ENCODE measurements at places on chromosomes 4 and X.

GRCh38 chr4:156593464-156593863 lies 378.1 kb downstream of the PDGFC start:
- DNase-seq, result no peak

GRCh38 chr4:48081196-48081595 lies 52.9 kb downstream of the TXK start:
- no peak for DNase-seq

GRCh38 chr4:87049508-87049907 lies 114.7 kb downstream of the AFF1 start:
- no peak for DNase-seq

GRCh38 chr4:185597532-185598188 lies 62.4 kb upstream of the PDLIM3 start:
- no peak for DNase-seq

DNA sequence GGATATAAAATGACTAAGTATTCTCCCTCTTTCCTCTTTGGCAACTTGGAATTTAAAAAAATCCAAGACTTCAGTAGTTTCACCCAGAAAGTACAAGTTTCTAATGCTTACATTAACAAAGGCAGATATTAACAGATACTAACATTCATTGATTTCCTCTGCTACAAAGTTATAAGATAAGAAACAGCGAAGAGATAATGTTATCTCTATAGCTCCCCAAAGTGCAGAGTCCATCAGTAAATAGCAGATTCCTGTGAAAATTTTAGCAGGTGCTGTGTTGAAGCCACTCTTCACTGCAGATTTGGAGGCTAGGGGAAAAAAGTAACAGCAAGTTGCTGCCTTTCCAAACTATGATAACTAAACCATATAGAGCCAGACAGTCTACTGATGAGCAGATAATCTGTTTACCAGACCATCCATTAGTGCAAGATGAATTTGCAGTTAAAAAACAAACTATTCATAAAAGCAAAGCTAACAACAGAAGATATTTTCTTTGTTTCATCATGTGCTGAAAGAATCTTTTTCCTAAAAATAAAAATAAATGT lies 3.3 kb upstream of the CAMK2D start:
- no peak for DNase-seq

DNA sequence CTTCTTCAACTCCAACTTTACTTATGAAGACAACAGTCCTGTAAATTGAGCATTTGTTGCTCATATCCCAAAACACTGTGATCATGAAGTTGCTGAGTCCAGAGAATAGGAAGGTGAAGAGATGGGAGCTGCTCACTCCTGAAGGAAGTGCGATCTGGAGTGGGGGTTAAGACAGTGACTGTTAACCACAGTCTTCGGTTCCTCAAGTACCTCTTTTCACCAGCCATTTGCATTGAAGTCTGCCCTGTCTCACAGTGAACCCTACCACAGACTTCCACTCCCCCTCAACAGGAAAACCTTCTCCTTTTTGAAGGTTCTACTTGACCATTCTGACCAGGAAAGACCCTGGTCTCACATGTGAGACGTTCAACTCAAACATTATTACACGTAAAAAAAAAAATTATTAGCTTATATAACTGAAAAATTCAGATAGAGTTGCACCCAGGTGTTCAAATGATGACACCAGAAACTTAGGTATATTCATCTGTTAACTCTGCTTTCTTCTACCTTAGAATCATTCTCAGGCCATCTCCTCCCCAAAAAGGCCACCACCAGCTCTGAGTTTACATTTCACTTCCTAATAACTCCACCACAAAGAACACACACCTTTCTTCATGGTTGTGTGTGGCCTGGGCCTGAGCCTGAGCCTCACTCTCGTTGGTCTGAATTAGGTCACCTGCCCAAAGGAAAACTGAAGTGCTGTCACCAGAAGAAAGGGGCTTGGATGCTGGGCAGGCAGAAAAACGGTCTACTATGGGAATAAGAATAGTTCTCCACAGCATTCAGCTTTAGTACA lies 199.2 kb downstream of the DCTD start:
- no peak for DNase-seq

DNA sequence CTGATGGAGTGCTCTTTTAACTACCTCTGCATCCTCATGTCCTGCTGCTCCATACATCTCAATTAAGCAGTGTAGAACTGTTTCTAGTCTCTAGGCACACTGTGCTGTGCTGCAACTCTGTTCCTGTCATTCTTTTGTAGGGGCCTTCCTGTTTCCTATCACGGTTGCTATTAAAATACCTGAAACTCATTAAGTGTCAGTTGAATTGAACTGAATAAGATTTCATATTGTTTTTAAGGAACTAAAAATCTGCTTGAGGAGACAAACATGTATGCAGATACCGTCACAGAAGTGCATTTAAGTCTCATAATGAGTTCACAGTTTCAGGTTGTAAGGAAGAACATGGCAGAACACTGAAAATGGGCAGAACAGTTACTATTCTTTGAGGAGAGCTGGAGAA lies 170.1 kb downstream of the LARP7 start:
- DNase-seq, result no peak

DNA sequence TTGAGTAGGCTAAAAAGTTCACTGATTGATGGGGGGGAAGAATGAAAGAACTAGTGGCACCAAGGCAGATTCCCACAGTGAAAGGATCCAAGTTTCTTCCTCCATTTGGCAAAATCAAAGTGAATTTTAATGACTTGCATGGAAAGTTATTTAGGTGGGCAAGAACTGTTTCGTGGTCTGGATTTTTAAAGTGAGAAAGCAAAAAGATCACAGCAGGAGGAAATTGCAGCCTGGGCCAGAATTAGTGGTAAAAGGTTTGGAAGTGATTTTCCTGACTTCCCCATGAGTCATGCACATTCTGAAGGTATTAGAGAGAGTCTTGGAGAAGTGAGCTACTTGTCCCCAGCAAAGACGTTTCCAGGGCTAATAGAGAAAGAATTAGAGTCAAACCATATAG lies 207.8 kb downstream of the ANTXR2 start:
- DNase-seq, result no peak

DNA sequence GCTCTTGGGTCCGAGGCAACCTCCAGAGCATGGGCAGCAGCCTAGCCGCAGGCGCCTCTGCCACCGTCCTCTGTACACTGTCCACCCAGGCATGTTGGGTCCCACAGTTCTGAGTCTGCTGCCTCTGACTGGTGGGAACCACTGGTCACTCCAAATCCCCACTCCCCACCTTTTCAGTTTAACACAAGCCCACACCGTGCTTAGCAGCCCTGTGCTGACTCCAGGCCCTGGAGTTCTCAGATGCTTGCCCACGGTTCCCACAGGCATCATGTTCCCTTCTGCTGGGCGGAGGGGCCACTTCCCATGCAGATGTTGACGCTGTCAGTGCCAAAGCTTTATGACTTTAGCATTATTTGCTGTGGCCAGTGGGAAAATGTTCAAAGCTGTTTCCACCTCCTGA lies 104.5 kb downstream of the SCD5 start:
- no peak for DNase-seq

- no peak for DNase-seq
Measured at GRCh38 chr4:26787461-26788340, 72.9 kb upstream of the STIM2 start.

DNA sequence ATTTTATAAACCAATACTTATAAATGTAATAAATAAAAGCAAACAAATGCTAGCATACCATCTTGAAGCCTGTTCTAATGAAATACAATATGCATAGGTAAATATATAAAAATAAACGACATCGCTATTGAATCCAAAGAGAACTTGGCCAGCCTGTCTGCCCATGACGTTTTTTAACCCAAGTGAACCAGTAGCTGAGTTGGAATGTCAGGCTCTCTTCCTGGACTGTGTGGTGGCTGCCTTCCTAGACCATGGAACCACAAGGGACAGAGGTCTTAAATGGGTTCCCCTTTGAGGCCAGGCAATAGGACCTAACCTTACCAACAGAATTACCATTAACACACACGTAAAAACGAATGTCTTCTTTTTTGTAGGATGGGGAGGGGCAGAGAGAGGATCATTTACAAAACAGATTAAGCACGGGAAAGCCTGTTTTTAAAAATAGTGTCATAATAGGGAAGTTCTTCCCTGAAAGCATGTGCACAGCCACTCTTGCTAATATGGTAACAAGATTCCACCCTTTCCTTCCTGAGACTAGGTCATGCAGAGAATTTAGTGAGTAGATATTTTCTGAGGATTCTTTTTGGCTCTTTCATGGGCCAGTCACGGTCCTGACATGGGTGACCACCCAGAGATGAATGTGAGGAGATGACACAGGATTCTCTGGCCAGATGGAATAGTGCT lies 69.4 kb upstream of the ACSL1 start:
- DNase-seq, result no peak

DNA sequence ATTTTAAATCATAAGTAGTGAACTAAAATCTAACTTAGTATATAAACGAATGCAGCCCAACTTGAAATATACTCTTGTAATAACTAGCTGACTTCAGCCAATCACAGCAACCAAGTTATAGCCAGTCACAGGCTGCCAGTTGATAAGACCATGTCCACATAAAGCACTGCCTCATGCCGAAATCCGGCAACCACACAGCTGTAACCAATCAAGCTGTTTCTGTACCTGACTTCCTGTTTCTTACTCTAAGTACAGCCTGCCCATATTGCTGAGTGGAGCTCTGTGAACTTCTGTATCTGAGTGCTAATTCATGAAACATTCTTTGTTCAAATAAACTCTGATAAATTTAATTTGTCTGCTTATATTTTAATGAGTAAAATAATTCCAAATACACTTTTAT lies 805.3 kb upstream of the EPHA5 start:
- DNase-seq, result no peak

DNA sequence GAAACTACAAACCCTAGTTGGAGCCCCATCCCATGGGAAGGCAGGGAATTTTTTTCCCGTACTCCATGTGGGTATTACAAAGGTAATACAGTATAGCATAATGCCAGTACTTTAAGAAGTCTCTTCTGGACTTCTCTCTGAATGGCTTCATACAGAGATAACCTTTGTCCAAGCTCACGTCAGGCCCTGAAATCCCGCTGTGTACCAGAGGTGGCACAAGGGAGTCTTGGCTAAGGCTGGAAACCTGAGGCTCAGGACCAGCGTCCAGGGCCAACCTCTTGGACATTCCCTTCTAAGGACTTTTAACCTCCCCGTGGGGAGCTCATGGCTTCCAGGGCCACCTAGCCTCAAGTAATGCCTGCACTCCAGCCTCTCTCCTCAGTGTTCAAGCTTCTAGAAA lies 338.9 kb upstream of the FAM241A start:
- DNase-seq, result no peak

DNA sequence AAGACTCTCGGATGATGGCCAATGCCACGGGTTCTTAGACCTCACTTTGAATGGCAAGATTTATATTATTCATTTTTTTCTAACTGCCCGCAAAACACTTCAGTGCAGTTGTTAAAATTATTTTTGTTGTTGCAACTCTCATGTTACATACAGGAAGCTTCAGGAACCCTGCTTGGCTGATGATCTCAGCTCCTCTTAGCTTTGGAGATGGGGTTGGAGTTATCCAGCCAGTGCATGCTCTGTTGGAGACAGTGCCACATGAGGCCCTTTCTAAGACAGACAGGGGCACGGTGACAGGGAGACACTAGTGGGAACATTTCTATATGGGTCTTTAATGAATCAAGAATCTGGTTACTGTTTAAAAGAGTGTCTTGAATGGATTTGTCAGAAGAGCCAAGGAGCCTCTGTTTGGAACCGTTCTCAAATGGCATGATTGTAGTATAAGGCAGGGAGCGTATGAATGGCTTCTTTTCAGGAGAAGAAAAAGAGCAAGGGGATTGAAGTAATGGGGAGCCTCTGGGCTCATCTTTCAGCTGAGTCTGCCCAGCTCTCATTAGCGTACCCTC lies 61.9 kb upstream of the ENPP6 start:
- no peak for DNase-seq

GRCh38 chr4:82681754-82682153 lies 116.8 kb downstream of the SCD5 start:
- no peak for DNase-seq

GRCh38 chrX:1475881-1476280 lies 23.2 kb upstream of the ASMTL start:
- DNase-seq, result no peak

DNA sequence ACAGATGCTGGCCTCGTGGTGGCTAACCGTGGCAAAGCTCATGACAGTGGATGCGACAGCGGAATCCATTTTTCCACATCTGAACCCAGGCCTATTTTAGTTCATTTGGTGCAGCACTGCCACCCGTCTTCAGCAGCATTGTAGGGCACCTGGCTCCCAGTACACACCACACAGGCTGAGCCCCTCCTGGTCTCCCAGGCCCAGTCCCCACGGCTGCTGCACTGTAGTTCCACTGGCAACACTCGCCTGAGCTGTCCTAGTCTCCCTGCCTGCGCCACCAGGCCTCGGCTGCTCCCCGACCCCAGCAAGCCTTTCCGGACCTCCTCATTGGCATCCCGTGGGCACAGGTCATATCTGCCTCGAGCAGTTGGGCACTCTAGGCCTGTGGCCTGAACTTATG lies 76.2 kb downstream of the MTMR1 start:
- DNase-seq, result no peak

GRCh38 chrX:110015915-110016314 lies 13.0 kb downstream of the TMEM164 start:
- DNase-seq, result no peak

DNA sequence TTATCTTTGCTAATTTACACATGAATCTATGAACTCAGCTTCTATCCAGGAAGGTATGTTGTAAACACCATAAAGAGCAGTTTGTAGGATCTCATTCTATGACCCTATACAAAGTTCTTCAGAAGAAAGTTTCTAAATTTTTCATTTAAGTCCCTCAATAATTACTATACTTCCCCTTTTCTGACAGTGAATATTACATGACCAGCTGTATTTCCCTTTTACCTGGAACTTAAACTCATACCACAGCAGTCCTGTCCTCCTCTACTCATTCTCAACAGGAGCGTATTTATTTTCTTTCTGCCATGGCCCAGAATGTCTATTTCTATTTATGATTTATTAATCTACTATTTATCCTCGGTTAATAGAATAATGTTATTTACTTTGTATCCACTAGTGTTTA lies 15.8 kb downstream of the RASGEF1B start:
- DNase-seq, result no peak

GRCh38 chr4:164440199-164440598 lies 313.7 kb upstream of the SMIM31 start:
- DNase-seq, result no peak

- no peak for DNase-seq
Measured at GRCh38 chrX:82384401-82384800, 1123.7 kb upstream of the POU3F4 start.

DNA sequence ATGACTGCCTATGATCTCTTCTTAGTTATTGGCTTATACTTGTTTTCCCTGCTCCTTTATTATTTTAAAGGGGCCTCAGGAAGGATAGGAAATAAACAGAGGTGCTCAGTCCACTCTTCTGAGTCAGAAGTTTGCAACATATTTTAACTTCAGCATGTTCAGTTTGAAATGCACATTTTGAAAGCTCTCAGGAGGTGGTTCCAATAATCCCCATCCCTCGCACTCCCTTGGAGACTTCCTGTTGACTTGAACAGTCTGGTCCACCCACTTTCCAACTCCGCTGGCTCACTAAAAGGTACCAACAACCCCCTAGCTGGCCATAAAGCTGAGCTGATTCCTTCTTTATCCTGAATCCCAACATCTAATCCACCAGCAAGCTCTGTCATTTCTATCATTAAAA lies 78.3 kb upstream of the DUSP21 start:
- no peak for DNase-seq
